ENCODE measurements at places on chromosomes 2 and 18.

DNA sequence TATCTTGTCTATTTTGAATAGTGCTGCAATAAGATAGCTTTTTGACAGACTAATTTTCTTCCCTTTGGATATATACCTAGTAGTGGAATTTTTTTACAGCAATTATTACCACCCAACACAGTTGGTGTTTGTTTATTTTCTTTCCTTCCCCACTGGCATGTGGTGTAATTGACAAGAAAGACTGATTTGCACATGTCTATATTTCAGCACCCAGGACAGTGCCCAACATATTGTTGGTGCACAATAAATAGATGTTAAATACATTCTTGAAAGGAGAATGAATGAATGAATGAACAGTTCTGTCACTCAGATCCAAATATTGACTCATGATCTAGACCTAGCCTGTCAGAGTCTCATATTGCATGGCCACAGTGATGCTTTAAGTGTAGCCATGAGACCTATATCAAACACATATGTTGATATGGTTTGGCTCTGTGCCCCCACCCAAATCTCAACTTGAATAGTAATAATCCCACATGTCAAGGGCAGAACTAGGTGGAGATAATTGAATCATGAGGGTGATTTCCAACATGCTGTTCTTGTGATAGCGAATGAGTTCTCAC, 538.2 kb downstream of the NYAP2 start:
- no peaks in the 10 kb centered on the region for H3K27me3 ChIP-seq
- no peak overlapping the region for H3K4me3 ChIP-seq
- no peak for DNase-seq

DNA sequence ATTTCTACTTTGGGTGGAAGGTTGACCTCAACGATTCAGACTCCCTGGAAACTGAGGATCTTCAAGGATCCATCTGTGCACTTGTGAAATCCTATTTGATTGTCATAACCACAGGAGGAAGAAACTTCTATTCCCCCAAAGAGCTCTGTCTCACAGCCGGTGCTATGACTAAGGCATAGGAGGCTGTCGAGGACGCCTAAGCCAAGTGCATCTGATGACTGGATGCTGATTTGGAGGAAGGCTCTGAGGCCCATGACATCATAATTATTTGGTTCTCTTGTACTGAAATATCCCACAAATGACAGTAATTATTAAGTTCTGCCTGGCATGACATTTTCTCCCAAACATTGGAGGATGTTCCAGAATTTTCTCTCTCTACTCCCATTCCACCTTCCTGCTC, 13.8 kb upstream of the KCNF1 start:
- peaks cover 9% of the 10 kb centered on the region for H3K27me3 ChIP-seq
- no peak overlapping the region for H3K4me3 ChIP-seq
- H3K27ac ChIP-seq: no peak overlapping the region
- no peak for DNase-seq
- no peaks in the 10 kb centered on the region for H3K4me1 ChIP-seq
- no peaks in the 10 kb centered on the region for H3K36me3 ChIP-seq

DNA sequence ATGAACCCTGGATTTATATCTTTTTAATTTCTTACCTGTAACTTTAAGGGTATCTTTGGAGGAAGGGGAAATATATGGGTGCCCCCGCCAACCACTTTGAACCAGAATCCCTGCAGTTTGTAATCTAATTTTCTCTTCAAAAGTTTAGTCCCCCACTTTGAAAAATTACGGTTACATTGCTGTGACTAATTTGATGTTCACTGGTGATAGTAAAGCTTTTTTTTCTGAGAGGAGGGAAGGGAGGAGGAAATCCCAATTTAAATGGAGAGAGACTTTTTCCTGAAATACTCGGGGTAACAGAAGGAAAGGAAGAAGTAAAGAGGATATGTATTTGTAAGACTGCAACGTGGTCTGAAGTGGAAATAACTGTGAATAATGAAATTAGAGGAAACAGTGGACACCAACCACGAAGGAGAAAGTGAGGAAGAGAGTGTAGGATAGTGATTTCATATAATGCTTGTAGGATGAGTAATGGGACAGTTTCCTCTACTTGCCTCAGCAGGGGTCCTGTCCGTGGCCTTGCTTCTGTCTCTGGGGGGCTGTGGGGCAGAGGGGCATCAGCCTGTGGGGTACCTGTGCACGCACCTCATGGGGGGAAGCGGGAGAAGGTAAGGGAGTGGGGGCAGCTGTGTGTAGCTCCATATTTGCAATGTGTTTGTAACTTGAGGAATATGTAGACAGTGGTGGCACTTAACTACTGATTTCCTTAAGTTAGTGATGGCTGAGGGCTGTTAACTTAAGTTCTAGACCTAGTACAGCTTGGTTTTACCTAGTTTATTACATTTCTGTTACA, 161.1 kb downstream of the LTBP1 start:
- H3K27ac ChIP-seq: no peak overlapping the region
- no peak overlapping the region for H3K4me3 ChIP-seq
- no peaks in the 10 kb centered on the region for H3K27me3 ChIP-seq
- no peaks in the 10 kb centered on the region for H3K36me3 ChIP-seq
- no peaks in the 10 kb centered on the region for H3K4me1 ChIP-seq

DNA sequence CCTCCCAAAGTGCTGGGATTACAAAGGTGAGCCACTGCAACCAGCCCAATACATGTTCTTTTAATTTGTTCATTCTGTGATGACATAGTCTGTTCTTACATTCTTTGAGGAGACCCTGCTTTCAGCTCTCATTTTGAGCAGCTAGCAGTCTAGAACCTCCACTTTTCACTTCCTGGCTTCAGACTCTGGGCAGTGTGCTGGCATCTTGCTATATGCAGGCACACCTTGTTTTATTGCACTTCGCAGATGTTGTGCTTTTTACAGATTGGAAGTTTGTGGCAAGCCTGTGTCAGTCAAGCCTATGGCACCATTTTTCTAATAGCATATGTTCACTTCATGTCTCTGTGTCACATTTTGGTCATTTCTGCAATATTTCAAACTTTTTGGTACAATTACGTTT, 72.4 kb downstream of the PRKCE start:
- no peaks in the 10 kb centered on the region for H3K36me3 ChIP-seq
- no peaks in the 10 kb centered on the region for H3K27me3 ChIP-seq
- DNase-seq: no peak
- H3K4me1 ChIP-seq: no peaks in the 10 kb centered on the region
- H3K4me3 ChIP-seq: no peak overlapping the region

- H3K4me3 ChIP-seq: no peak overlapping the region
- H3K4me1 ChIP-seq: no peaks in the 10 kb centered on the region
- no peaks in the 10 kb centered on the region for H3K36me3 ChIP-seq
- no peak overlapping the region for H3K27ac ChIP-seq
- H3K27me3 ChIP-seq: no peaks in the 10 kb centered on the region
Observed at GRCh38 chr18:513826-514530, 13.5 kb upstream of the COLEC12 start.

- no peak overlapping the region for H3K4me3 ChIP-seq
- no peak overlapping the region for H3K27ac ChIP-seq
- H3K4me1 ChIP-seq: no peaks in the 10 kb centered on the region
- no peak for DNase-seq
- H3K36me3 ChIP-seq: no peaks in the 10 kb centered on the region
Observed at GRCh38 chr2:224183086-224183485, 144.0 kb upstream of the SERPINE2 start.

GRCh38 chr2:214987261-214987660, 151.2 kb downstream of the ABCA12 start:
- no peak overlapping the region for H3K4me3 ChIP-seq
- no peak overlapping the region for H3K27ac ChIP-seq
- no peaks in the 10 kb centered on the region for H3K27me3 ChIP-seq
- H3K4me1 ChIP-seq: no peaks in the 10 kb centered on the region
- no peak for DNase-seq
- H3K36me3 ChIP-seq: no peaks in the 10 kb centered on the region

GRCh38 chr2:26687801-26688200, 4.7 kb upstream of the KCNK3 start:
- no peak overlapping the region for H3K4me3 ChIP-seq
- peaks cover 1% of the 10 kb centered on the region for H3K4me1 ChIP-seq
- H3K27me3 ChIP-seq: peaks cover 36% of the 10 kb centered on the region
- no peak for DNase-seq
- H3K27ac ChIP-seq: no peak overlapping the region
- no peaks in the 10 kb centered on the region for H3K36me3 ChIP-seq

GRCh38 chr2:28507796-28508764, 12.2 kb downstream of the PLB1 start:
- no peaks in the 10 kb centered on the region for H3K27me3 ChIP-seq
- H3K4me1 ChIP-seq: peaks cover 4% of the 10 kb centered on the region
- H3K36me3 ChIP-seq: no peaks in the 10 kb centered on the region
- no peak overlapping the region for H3K27ac ChIP-seq
- peak; percentile 3 for DNase-seq
- no peak overlapping the region for H3K4me3 ChIP-seq

GRCh38 chr18:45166341-45166835, 448.9 kb upstream of the SLC14A2 start:
- DNase-seq: no peak
- no peaks in the 10 kb centered on the region for H3K27me3 ChIP-seq
- H3K4me3 ChIP-seq: no peak overlapping the region
- no peak overlapping the region for H3K27ac ChIP-seq
- no peaks in the 10 kb centered on the region for H3K36me3 ChIP-seq

DNA sequence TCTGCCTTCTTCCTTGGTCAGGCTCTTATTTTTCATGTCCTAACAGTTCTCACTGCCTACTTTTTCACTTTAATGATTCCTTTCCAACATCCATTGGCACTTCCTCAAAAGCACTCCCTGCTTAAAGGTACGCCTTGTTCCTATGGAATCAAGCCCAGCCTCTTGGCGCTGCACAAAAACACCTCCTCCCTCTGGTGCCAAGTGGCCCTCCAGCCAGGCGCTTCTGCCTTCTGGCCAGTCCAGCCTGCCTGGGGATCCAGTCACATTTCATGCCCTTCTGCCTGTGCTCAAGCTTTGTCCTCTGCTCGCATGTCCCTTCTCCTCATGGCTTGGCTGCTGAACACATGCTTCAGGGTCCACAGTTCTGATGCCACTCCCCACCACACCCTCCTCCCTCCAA, 6.3 kb downstream of the TPRKB start:
- no peak overlapping the region for H3K27ac ChIP-seq
- H3K4me3 ChIP-seq: no peak overlapping the region
- no peaks in the 10 kb centered on the region for H3K4me1 ChIP-seq
- no peak for DNase-seq
- no peaks in the 10 kb centered on the region for H3K27me3 ChIP-seq

DNA sequence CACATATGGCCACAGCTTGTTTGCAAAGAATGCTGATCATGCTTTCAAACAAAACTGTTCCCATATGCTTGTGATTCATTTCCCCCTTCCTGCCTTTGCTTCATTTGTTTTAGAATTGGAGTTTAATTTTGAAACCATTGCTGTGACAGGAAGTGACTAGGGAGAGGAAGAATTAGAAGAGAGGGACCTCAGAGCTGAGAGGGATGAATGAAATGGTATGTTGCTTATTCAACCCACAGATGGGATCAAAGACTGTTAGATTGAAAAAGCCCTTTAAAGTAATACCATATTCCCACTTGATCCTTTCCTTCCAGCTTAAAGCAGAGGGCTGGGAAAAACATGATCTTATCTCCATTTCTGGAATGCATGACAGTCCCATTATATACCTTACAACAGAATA, 106.2 kb upstream of the RNF152 start:
- DNase-seq: no peak
- no peak overlapping the region for H3K27ac ChIP-seq
- H3K4me1 ChIP-seq: no peaks in the 10 kb centered on the region
- no peaks in the 10 kb centered on the region for H3K27me3 ChIP-seq

- H3K4me3 ChIP-seq: no peak overlapping the region
- H3K4me1 ChIP-seq: no peaks in the 10 kb centered on the region
- H3K27ac ChIP-seq: no peak overlapping the region
- DNase-seq: no peak
- H3K36me3 ChIP-seq: no peaks in the 10 kb centered on the region
Observed at GRCh38 chr2:132515010-132515409, 98.4 kb downstream of the GPR39 start.

- H3K27me3 ChIP-seq: no peaks in the 10 kb centered on the region
- no peak overlapping the region for H3K4me3 ChIP-seq
- DNase-seq: no peak
- no peaks in the 10 kb centered on the region for H3K4me1 ChIP-seq
- no peaks in the 10 kb centered on the region for H3K36me3 ChIP-seq
Observed at GRCh38 chr2:150653351-150653750, 165.9 kb upstream of the RND3 start.

GRCh38 chr2:120656273-120656950, 79.3 kb upstream of the GLI2 start:
- H3K4me3 ChIP-seq: no peak overlapping the region
- H3K4me1 ChIP-seq: no peaks in the 10 kb centered on the region
- H3K27ac ChIP-seq: no peak overlapping the region
- peaks cover 5% of the 10 kb centered on the region for H3K27me3 ChIP-seq

DNA sequence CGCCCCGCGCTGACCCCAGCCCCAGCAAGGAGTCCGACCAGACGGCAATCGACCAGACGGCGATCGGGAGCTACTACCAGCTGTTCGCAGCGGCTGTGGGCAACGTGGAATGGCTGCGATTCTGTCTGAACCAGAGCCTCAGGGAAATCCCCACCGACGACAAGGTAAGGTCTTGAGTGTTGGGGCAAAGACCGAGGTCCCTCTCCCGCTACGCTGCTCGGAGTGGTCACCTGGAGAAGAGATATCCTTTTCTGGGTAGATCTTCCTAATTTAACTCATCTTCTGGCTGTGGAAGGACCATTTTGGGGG, 704 bp downstream of the ANKRD53 start:
- no peaks in the 10 kb centered on the region for H3K36me3 ChIP-seq
- H3K27ac ChIP-seq: no peak overlapping the region
- peaks cover 24% of the 10 kb centered on the region for H3K4me1 ChIP-seq
- H3K4me3 ChIP-seq: no peak overlapping the region
- DNase-seq: no peak
- H3K27me3 ChIP-seq: no peaks in the 10 kb centered on the region

- no peak for DNase-seq
- H3K27ac ChIP-seq: no peak overlapping the region
Observed at GRCh38 chr2:21515903-21516302, 392.1 kb downstream of the TDRD15 start.

GRCh38 chr2:178075006-178075326, 2.4 kb upstream of the PDE11A start:
- H3K36me3 ChIP-seq: no peaks in the 10 kb centered on the region
- no peak overlapping the region for H3K4me3 ChIP-seq
- H3K27ac ChIP-seq: no peak overlapping the region

DNA sequence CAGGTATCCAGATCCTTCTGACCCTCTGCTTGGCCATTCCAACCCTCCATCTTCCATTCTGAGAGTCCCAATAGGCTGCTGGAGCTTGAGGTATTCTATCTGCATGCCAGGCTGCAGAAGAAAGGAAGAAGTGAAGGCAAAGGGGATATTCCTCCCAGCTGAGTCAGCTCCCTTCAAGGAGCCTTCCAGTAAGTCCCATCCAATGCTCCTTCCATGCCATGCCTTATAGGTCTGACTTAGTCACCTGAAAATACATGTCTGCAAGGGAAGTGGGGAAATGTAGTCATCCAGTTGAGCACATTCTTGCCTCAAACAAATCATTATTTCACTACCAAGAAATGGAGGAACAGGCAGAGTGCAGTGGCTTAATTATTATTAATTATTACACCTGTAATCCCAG, 464.6 kb downstream of the CNTNAP5 start:
- no peak overlapping the region for H3K4me3 ChIP-seq
- no peaks in the 10 kb centered on the region for H3K4me1 ChIP-seq
- no peak overlapping the region for H3K27ac ChIP-seq
- DNase-seq: no peak
- H3K36me3 ChIP-seq: no peaks in the 10 kb centered on the region
- H3K27me3 ChIP-seq: no peaks in the 10 kb centered on the region

Data from CD4-positive, alpha-beta T cell (primary cell).